Forelimb muscle (tissue), 1 donor: ENCODE measurements at places on chromosomes 6 and 20. TPM values are rescaled to one million over a fixed set of nuclear protein-coding genes. Genes with fewer than 3 reads are reported as not detected.

Gene DDR1
- polyA plus RNA-seq: 65.4 TPM

Gene PIM1
- 35.8 TPM for polyA plus RNA-seq

Gene PRDM1
- polyA plus RNA-seq: 4.0 TPM

Gene MAPK13
- polyA plus RNA-seq: 6.8 TPM

Gene BTN1A1
- polyA plus RNA-seq: 0.22 TPM

Gene EPPIN
- polyA plus RNA-seq: not detected

Gene PMEPA1
- polyA plus RNA-seq: 25.8 TPM

Gene ZNF334
- polyA plus RNA-seq: 11.2 TPM

Gene DCDC2
- polyA plus RNA-seq: 0.06 TPM

Gene STX11
- 1.3 TPM for polyA plus RNA-seq

Gene MUC22
- not detected for polyA plus RNA-seq

Gene ZSCAN31
- polyA plus RNA-seq: 8.5 TPM

Gene CGAS
- 3.9 TPM for polyA plus RNA-seq

Gene WFDC5
- not detected for polyA plus RNA-seq

Gene TNFRSF6B
- polyA plus RNA-seq: 1.6 TPM

Gene CD24
- 10.1 TPM for polyA plus RNA-seq

Gene PRL
- polyA plus RNA-seq: 0.76 TPM

Gene PLEKHG1
- polyA plus RNA-seq: 11.2 TPM

Gene GHRH
- polyA plus RNA-seq: not detected

Gene PBOV1
- not detected for polyA plus RNA-seq

Gene HM13
- 73.3 TPM for polyA plus RNA-seq

Gene PACRG
- 2.1 TPM for polyA plus RNA-seq

Gene COL19A1
- polyA plus RNA-seq: 3.3 TPM

Gene TBC1D32
- 5.6 TPM for polyA plus RNA-seq

Gene LRRC73
- 0.16 TPM for polyA plus RNA-seq

Gene PKHD1
- 4.3 TPM for polyA plus RNA-seq

Gene RNF182
- 0.87 TPM for polyA plus RNA-seq

Gene TEAD3
- 75.7 TPM for polyA plus RNA-seq

Gene MICB
- polyA plus RNA-seq: 1.1 TPM

Gene PRPF6
- 55.3 TPM for polyA plus RNA-seq

Gene BEND6
- polyA plus RNA-seq: 0.77 TPM

Gene LINC00237
- not detected for polyA plus RNA-seq

Gene RBL1
- polyA plus RNA-seq: 6.4 TPM

Gene CST4
- not detected for polyA plus RNA-seq
